Kidney capillary endothelial cell (primary cell): ENCODE measurements at places on chromosomes 2 and 18.

DNA sequence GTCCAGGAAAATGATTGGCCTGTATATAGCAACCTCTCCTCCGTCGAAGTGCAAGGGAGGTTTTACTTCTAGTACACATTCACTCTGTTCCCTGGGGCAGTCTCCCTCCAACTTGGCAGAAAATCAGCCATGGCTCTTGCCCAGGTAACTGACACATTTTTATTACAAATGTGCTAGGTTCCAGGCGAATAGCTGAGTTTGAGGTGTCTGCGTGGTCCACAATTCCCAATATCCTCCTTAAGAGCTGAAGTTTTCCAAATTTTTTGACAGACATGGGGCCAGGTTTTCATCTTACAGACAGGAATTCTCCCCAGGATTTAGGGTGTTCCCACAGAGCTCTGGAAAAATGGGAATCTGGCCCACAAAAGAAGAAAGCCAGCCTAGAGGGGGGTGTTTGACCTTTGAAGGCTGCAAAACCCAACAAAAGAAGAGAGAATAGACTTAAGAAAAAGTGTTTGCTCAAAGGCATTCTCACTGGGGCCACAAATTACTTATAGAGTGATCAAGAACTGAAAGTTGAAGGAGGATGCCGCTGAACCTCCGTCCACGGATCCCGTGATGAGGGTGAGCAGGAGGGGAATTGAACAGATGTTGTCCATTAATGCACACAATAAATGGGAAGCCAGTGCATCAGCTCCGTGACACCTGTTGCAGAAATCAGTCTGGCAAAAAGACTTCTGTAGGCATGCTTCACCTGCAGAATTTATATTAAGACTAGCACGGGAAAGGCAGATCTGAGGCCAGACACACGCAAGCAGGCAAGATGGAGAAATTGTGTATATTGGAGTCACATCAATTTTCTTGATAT, 242.3 kb upstream of the COPS8 start:
- no peak for DNase-seq

- DNase-seq = no peak
These were observed 131.1 kb downstream of the DSEL start for GRCh38 chr18:67385455-67385854.

DNA sequence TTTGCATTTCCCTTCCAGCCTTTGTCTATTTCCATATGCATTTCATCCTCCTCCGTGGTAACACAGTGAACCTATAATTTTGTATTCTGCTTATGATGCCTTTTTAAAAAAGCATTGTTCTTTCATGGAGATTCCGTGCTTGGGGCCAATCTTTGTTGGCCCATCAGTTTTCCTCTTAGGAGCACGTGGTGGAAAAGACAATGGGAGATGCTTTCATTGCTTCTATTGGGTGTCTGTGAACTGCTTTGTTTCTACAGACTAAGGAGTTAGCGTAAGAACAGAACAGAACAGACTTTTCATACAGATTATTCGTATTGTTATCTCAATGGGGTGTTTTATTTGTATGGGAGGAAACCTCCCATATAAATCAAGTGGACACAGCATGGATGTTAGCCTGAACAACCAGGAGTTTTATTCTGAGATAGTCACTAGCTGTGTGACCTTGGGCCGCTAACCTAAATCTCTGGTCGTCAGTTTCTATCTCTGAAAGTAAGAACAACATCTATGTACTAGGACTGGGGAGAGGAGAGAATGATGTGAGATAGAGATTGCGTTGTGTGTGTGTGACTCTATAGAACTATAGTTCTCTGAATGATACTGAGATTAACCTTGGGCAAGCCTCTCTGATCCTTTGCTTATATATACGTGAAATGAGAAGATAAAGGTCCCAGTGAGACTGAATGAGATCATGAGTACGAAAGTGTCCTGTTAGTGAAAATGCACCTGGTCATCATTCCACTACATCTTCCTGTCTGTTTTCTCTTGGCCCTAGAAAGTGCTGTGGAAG, 22.9 kb upstream of the YWHAQ start:
- DNase-seq = no peak

DNA sequence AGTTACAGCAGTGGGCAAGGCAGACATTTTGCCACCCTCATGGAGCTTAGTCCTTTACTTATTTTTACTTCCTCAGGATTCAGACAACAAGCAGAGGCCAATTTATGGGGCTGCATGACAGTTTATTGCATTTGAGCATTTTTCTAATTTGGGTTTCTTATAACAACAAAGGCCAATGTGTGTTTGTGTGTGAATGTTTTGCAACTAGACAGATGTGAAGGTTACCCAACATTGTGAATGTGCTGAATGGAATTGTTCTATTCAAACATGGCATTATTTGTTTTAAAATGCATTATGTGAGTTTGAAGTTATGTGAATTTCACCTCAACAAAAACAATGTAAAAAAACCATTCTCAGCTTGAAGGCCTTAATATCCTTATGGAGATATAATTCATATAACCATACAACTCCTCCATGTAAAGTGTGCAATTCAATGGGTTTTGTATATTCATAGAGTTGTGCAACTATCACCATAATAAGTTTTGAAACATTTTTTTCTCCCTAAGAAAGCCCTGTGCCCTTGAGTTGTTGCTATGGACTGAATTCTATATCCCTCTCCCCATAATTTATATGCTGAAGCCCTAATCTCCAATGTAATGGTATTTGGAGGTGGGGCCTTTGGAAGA, 57.3 kb downstream of the CCDC195 start:
- no peak for DNase-seq

DNA sequence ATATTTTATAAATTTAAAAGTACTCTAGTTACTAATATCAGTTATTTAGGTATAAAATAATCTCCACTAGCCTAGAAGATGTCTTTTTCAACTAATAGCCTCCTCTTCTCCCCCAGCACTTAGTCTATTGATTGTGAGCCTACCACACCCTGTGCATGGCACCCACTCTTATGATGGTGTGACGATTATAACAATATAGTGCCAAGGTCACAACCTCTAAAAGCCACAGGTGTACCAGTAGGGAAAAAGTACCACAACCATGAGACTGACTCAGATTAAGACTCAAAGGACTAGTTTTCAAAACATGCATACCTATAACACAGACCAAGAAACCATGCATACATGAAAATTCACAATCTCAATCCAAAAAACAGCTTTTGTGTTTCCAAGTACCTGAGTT, 27.6 kb downstream of the THADA start:
- DNase-seq = no peak

DNA sequence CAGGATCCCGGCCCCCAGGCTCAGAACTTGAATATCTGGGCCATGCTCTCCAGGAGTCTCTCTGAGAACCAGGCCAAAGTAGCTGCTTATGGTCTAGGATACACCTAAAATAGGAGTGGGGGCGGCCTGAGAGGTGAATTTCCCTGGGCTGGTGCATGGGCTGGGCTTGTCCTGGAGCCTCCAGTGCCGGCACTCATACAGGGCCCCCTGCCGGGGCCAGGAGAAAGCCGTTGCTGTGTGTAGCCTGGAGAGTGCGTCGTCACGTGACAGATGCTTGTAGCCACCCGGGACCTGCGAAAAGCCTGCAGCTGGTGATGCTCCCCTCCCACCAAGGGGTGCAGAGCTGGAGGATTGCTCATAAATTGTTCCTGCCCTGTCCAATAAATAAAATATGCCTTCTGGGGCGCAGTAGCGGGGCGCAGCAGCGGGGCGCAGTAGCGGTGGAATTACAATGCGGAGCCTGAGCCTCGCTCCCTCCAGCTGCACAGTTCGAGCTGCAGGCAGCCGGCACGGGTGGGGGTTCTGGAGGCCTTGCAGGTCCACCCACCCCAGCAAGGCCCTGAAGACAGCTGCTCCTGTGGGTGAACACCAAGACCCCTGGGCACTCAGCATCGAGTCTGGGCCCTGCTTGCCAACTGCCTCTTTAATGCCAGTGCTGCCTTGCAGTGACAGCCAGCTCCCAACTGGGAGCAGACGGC, 289.9 kb downstream of the NDUFA10 start:
- DNase-seq = no peak

DNA sequence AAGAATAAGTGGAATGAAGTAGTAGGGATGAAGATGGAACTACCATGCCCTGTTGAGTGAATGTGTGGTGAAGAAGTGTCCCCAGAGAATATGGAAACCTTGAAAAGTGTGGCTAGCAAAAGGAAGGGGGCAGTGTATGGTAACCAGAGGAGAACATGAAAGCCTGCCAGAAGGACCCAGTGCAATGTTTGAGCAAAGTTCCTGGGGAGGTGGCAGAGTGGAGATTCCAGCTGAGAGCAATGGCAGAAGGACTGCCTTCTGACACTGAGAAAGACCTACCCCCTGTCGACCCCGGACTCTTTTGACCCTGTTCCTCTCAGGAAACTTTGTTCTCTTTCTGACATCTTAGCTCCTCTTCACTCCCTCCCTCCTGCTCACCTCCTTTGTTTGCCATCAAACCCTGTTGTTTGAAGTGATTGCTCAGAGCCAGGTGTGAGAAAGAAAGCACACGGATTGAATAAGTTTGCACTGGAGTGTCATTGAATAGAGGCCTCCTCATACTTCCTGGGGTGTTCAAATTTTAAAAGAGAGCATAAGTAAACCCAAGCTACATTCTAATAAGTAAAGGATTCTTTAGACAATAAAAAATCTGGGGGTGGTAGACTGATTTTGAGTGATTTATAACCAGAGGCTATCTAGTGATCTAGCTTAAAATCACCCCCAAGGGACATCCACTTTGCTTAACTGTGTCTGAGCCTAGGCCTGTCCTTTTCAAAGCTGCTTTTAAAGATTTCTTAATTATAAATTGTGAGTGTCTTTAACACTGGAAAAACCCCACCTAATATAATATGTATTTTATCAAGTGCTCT, 57.1 kb downstream of the TRIB2 start:
- DNase-seq = no peak

- no peak for DNase-seq
These were observed 4.1 kb downstream of the CYTIP start for GRCh38 chr2:157439824-157440186.

DNA sequence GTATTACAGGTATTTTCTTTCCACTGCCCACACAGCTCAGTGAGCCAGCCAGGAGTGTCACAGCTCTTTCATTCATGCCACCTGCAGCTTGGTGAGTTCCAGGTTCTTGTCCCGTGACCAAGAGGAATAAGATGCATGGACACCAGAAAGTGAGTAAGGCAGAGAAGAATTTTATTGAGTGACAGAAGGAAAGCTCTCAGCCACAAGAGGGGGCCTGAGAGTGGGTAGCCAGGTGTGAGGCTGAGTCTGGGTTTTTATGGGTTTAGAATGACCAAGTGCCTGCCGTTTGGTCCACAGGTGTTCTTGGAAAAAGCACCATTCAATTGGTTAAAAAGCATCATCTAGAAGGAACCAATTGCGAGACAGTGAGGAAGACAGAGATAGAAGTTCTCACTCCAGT, 1097.1 kb upstream of the SLC39A10 start:
- DNase-seq = no peak

DNA sequence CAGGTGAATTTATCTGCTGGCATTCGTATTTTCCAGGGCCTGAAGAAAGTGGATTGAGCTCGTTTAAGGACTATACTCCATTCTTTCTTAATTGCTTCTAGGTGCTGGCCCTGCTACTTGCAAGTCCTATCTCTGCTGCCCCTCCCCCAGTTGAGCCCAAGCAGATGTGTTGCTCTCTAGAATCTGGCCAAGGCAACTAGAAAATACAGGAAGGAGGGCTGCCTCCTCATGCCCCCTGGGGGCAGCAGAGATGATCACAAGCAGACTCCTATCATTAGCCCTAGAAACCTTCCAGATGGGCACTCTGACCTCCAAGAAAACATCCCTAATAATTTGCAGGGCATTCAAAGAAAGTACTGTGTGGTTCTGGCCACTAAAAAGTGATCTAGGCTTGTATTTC, 72.5 kb upstream of the CYP26B1 start:
- no peak for DNase-seq
